Stimulated activated CD4-positive, alpha-beta T cell treated with anti-CD3 and anti-CD28 coated beads, Interleukin-2, amount 100 ng/mL, for 4 hours (primary cell): ENCODE measurements at places on chromosomes 4 and X.

DNA sequence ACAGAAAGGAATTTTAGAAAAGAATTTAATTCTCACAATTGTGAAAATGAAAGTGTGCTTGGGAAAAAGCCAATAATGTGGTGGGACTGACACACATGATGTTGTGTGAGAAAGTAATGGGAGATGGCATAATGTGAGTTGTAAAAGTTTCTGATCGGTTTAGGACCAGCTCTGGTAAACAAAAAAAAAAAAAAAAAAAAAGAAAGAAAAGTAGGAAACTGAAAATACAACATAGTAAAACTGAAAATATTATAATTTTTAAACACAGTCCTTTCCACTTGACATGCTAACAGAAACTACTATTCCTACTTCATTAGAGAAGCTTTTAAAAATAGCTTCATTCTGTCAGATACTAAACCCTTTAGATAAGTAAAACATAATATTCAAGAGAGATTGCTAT, 28.2 kb downstream of the RAP1GDS1 start:
- DNase-seq: no peak

- no peak for DNase-seq
Observed at GRCh38 chr4:80989921-80990544, 40.5 kb upstream of the BMP3 start.

GRCh38 chrX:18887177-18887824, 96.6 kb downstream of the PHKA2 start:
- no peak for DNase-seq

GRCh38 chr4:81963015-81963762, 410.6 kb downstream of the HNRNPD start:
- no peak for DNase-seq

DNA sequence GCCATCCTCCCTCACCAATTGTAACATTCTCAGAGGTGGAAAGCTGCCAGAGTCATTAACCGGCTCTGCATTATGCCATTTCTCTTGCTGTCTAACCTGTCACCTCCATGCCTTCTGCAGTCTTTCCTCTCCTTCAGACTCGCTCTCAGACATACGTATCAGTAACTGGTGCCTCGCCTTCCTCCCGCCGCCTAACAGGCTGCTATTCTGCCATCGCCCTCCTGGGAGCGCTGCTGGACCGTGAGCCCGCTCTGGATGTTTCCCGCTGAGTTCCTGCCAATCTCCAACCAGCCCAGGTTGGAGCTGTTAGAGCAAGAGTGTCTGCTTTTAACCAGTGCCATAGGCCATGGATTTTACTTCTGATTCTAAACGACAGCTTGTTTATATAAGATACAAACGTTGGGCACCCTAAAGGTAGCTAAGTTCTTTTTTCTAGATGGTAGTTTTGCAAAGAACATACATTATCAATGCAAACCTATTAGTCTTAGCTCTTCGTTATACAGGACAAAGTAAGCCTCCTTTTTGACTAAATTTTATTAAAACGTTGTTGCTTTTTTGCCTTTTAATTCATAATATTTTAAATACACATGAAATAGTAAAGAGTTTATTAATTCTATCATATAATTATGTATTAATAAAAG, 59.5 kb upstream of the NEIL3 start:
- DNase-seq: peak; percentile 17

- no peak for DNase-seq
Observed at GRCh38 chr4:22246847-22247246, 269.0 kb downstream of the ADGRA3 start.

DNA sequence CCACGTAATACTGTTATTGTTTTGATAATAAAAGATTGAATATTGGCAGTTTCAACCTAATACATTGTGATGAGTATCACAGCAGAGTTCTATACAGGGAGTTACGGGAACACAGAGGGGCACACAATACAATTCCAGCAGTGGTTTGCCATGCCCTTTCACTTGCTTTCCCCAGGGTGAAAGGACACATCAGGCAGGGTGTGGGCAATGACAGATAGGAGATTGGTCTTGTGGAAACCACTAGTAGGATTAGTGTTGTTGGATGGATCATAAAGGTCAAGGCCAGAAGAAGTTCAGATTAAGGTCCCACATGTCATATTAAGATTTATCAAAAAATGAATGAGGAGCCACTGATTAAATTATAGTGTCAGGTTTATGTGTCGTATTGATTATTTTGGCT, 8.1 kb downstream of the HSD17B11 start:
- no peak for DNase-seq

GRCh38 chrX:48649102-48649501, 34.5 kb upstream of the WAS start:
- no peak for DNase-seq

DNA sequence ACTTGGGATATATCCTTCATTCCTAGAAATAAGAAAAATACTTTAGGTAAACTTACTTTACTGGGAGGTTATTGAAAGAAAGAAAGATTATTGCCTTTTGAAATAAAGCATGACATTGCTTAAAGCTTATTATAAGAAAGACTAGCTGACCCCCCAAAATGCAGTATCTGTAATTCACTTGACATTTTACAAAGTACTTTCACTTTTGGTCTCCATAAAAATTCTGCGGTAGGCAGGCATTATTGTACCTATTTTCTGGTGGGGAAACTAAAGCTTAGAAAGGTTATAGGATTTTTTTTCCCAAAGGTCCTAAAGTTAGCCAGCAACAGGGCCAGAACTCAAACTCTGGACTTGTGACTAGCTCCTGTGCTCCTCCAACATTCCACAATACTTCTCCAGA, 29.7 kb upstream of the TXK start:
- no peak for DNase-seq

GRCh38 chrX:45143455-45143854, 57.2 kb downstream of the DIPK2B start:
- DNase-seq: no peak

- DNase-seq: no peak
Observed at GRCh38 chr4:111641813-111642579, 503.3 kb upstream of the FAM241A start.

DNA sequence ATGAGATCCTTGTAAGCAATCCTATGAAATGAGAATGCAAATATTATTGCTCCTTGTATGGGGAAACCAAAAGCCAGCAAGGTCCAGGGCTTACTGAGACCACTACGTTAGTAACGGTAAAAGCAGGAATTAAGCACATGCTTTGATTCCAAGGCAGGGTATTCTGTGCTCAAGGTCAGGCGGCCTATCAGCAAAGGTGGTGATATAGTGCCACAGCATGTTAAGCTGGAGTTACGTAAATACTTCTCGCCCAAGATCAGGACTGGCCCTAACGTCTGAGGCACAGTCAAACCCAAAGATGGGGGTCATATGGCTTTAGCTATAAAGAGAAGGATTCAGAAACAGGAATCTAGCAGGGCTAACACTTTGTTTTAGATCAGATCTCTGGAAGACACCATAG, 27.6 kb downstream of the SLC10A7 start:
- DNase-seq: no peak
